ENCODE measurements at places on chromosomes 1 and 21. TPM values are rescaled to one million over a fixed set of nuclear protein-coding genes. Genes with fewer than 3 reads are reported as not detected.

The IL20 gene
- not detected for total RNA-seq

The LCE1E gene
- total RNA-seq = 0.42 TPM

The KIF14 gene
- 8.8 TPM for total RNA-seq

The CHI3L2 gene
- total RNA-seq = 0.89 TPM

The S100A9 gene
- total RNA-seq = not detected

The KCNJ9 gene
- total RNA-seq = not detected

The RPS8 gene
- 927 TPM for total RNA-seq

The C1orf52 gene
- 29.8 TPM for total RNA-seq

The NTMT2 gene
- not detected for total RNA-seq

The PLA2G2A gene
- total RNA-seq = not detected

The MPZ gene
- total RNA-seq = 0.88 TPM

The ANKRD65 gene
- 0.18 TPM for total RNA-seq

The NPR1 gene
- 0.05 TPM for total RNA-seq

The DMBX1 gene
- total RNA-seq = not detected

The AMPD1 gene
- total RNA-seq = not detected

The ACP6 gene
- total RNA-seq = 5.0 TPM

The RASAL2 gene
- 34.2 TPM for total RNA-seq

The CD52 gene
- not detected for total RNA-seq

The OR2L8 gene
- total RNA-seq = not detected

The KRTAP11-1 gene
- not detected for total RNA-seq

The RAB7B gene
- 1.3 TPM for total RNA-seq
